ENCODE measurements at places on chromosomes 6 and 20.

- DNase-seq = no peak
These were observed 659.9 kb downstream of the EPM2A start for GRCh38 chr6:145075425-145075824.

DNA sequence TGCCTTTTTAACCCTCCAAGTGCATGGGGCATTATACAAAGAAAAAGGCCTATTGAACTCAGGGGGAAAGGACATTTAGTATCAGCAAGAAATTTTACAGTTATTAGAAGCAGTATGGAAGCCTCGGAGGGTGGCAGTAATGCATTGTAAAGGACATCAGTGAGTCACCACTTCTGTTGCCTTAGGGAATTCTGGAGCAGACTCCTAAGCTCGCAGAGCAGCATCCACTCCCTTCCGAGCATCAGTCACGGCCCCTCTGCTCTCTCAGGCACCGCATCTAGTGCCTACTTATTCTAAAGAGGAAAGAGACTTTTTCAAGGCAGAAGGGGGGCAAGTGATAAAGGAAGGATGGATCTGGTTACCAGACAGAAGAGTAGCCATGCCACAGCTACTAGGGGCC lies 296.5 kb downstream of the RNGTT start:
- DNase-seq = no peak

- no peak for DNase-seq
These were observed 62.2 kb downstream of the SAMD5 start for GRCh38 chr6:147570681-147571080.

GRCh38 chr6:66336176-66336575 lies 629.1 kb upstream of the EYS start:
- no peak for DNase-seq

DNA sequence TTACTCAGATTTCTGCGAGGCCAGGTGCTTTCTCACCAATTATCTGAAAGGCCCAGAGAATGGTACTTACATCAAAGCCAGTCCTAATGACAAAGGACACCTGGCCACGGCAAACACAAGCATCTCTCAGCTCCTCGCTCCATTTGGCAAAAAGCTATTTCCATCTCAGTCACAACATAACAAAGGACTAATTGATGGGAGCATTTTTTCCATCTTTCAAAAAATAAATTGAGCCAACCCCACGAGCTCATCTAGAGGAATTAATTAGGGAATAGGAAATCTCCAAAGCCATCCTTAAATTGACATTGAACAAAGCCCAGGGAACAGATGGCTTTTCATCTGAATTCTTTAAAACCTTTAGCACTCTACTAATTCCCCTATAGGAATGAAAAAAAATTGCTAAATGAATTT lies 236.7 kb downstream of the HAO1 start:
- DNase-seq = no peak

GRCh38 chr6:161104966-161105365 lies 113.4 kb downstream of the MAP3K4 start:
- DNase-seq = no peak

DNA sequence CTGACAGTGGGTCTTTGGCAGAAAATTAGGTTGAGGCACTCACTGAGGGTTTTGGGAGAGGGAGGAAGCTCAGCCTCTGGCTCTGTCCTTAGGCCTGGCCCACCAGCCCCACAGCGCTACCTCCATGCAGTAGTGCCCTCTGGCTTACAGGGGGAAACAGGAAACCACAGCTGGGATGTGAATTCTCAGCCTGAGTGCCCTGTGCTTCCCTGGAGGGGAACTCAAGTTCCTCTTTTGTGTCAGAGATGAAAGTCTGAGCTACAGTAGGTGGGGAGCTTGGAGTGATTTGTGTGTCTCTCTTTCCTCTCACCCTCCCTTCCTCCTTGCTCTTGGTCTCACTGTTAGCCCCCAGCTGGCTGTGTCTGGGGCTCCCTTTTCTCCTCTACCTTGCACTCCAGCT lies 48.2 kb upstream of the BLCAP start:
- no peak for DNase-seq

- DNase-seq = no peak
These were observed 38.6 kb downstream of the GHRH start for GRCh38 chr20:37223053-37223452.

GRCh38 chr6:72783035-72783434 lies 161.2 kb downstream of the KCNQ5 start:
- DNase-seq = no peak

DNA sequence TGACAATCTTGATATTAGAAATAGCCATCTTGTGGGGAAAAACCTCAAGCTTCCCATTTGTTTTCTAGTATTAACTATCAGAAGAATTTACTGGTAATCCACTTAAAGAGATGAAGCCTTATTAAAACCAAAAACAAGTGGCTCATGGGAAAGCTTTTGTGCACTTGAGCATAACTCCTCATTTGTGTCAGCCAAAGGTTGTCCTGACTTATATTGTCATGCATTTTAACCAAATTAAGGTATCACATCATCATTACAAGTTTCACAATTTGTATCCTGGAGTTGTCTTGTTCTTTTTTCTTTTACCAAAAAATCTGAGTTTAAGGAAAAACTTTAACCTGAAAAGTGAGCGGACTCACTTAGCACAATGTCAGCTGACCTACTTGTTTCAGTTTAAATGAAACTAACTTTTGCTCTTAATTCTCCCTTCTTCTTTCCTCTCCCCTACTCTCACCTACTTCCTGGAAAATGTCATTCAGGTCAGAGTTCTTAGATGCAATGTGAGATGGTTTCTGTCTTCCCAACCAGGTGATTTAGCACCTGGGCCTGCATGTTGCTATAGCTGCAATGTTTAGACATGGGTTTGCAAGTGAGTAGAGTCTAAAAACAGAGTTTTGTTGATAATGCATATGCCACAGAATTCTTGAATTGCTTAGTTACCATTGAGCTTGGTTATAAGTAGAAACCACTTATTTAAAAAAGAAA lies 82.8 kb downstream of the TNFAIP3 start:
- no peak for DNase-seq

DNA sequence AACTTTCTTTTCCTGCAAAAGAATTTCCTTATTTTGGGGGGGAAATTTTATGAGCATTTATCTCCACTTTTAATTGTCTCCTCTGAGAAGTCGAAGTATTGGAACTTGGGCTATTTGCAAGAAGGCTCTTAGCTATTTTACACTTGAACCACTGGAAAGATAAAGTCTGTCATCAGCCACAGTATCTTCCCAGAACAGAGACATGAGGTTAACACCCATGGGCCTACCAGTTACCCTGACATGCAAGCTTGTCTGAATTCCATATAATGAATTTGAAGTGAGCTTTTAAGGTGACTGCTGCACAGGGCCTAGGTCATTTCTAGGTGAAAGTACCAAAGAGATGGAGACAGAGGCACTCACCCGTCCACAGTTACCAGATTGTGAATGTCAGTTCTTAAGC lies 193.1 kb downstream of the SIM1 start:
- DNase-seq = no peak

DNA sequence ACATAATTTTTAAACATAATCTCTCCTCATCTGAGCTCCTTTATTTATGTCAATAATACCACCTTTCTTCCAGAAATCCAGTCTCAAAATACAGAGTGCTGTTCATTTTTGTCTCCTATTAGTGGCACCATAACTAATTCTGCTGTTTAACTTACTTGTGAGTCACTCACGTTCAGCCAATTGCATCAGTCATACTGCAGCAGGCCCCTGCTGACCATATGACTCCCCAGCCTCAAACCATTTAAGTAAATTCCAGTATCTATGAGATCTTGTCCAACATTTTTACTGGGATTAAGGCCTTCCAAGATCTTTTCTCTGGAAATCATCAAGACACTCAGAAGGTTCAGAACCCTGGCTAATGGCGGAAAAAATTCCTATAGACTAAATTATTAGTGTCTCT lies 982.2 kb upstream of the MAP3K7 start:
- DNase-seq = no peak

DNA sequence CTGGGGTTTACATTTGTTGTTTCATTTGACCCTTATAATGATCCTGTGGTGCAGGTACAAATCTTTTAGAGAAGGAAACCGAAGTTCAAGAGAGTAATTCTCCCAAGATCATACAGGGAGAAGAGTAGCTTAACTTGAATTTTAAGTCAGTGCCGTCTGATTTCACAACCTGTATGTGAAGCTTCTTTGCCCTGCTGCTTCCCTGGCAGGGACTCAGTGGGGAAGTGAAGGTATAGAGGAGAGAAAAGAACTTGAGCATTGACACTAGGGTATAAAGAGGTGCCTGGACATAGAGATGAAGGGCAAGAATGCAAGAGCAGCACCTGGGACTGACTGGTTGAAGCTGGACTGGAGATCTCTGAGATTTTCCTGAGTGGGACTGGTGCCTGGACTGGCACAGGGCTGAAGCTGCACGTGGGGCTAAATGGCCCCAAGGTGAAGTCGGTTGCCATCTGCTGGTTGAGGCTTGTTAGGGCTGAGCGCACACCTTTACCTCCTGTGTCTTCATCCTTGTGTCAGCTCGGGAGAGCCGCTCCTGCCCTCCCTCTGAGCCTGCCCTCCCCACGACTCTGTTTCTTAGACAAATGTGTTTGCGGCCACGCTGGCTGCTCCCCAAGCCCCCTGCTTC lies 41.8 kb downstream of the FARS2 start:
- no peak for DNase-seq

Measured in left kidney (tissue), 8 donors.